ENCODE measurements at places on chromosomes 12 and 14. TPM values are rescaled to one million over a fixed set of nuclear protein-coding genes. Genes with fewer than 3 reads are reported as not detected.

DNA sequence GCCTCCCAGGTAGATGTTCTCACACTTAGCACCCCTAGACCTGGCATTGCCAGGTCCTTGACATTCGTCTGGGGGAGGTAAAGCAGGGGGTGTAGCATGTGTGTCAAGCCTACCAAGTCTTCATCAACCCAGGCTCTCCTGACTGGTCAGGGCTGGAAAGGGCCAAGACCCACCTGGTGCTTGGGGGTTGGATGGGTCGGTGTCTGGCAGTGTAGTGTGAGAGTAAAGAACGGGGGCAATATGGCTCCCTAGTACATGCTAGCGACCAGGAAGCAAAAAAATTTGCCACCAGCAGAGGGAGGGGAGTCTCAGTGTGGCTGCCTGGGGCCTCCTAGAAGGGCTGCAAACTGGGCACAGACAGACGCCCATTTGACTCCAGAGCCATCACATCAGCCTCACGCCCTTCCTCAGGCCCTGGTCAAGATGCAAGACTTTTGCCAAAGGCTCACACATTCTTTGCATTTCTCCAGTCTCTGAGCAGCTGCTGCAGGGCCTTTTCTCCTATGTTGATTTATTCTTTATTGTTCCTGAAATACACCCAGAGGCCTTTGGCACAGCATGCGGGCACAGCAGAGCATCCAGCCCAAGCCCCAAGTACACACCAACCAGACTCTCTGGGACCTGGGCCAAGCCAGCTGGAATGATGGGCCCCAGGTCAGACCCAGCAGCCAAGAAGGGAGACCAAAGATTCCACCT is 38.3 kb upstream of the PNMA1 start:
- ATAC-seq, result peak; percentile 45

GRCh38 chr12:100375038-100375735 is 18.3 kb downstream of the SLC17A8 start:
- peak; percentile 89 for ATAC-seq

The ZNF891 gene
- 1.2 TPM for total RNA-seq

DNA sequence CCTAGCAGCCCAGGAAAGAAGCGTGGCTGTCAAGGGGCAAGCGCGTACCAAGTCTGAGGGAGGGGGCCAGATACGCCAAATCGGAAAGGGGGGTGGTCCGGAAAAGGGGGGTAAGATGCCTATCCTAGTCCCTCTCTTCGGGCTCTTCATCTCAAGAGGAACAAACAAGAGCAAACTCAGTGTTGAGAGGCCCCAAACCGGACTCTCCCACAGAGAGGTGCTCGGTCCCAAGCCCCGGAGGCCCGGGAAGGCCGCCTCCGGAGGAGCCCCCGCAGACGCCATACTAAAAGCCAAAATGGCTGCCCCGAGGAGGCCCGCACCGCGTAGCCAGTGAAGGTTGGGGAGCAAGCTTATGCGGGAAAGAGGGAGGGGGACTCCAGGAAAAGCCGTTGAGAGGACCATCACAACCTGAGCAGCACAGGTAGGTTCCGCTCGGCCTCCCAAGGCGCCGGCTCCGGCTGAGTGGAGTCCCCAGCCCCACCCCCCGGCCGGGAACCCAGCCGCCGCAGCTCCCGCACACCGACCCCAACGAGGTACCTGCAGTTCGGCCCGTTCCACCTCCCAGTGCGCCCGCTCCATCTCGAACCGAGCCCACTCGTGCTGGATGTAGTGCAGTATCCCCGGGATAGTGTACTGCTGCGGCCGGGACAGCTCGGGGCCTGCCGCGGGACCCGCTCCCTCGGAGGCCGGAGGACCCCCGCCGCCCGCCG is at the start of gene AP4S1:
AP4S1 (plus strand) TSS at position 283 of the 710 bp plus-strand sequence. CDS start 40,548 bp downstream, outside the sequence.
- peak; percentile 6 for ATAC-seq

The SAMD15 gene
- 5.8 TPM for total RNA-seq

- ATAC-seq, result peak; percentile 27
Measured at GRCh38 chr12:131348646-131349045, 362.2 kb upstream of the SFSWAP start.

DNA sequence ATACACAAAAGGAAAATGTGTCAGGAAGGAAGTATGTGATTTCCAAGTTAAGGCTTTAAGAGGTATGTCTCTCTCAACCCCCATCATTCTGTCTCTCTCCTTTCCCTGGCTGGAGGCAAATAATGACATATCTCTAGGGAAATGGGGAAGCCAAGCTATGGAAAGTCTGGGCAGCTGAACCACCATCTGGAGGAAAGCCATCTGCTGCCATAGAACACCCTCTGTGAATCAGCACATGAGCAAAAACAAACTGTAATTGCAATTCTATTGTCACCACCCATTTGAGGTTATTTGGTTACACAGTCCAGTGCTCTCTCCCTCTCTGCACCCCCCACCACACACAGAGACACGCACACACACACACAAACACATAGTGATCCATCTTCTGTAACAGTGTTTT is 766.2 kb downstream of the FLRT2 start:
- ATAC-seq, result no peak

- no peak for ATAC-seq
Measured at GRCh38 chr12:95700316-95700785, 90.2 kb downstream of the NTN4 start.

- no peak for ATAC-seq
Measured at GRCh38 chr12:51883998-51884675, 3.8 kb upstream of the ANKRD33 start.

GRCh38 chr14:21866479-21866878 is 192.9 kb upstream of the OR4E1 start:
- no peak for ATAC-seq

- no peak for ATAC-seq
Measured at GRCh38 chr12:115511986-115512711, 765.3 kb downstream of the MED13L start.

DNA sequence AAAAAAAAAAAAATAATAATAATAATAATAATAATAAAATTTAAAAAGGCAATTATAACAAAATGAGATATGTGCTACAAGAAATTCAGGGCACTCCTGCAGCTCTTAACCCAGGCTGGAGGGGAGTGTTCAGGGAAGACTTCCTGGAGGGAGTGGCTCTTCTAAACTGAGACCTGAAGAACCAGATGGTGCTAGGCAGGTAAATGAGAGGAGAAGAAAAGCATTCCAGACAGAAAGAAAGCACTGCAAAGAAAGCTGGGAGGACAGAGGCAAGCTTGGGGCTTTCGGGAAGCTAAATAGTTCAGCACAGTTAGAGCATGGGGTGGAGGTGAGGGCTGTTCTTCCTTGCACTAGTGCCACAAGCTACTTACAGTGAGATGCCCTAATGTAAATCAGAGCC is 9.9 kb upstream of the SRSF9 start:
- ATAC-seq, result no peak

- ATAC-seq, result no peak
Measured at GRCh38 chr14:57323721-57324120, 55.0 kb downstream of the AP5M1 start.

DNA sequence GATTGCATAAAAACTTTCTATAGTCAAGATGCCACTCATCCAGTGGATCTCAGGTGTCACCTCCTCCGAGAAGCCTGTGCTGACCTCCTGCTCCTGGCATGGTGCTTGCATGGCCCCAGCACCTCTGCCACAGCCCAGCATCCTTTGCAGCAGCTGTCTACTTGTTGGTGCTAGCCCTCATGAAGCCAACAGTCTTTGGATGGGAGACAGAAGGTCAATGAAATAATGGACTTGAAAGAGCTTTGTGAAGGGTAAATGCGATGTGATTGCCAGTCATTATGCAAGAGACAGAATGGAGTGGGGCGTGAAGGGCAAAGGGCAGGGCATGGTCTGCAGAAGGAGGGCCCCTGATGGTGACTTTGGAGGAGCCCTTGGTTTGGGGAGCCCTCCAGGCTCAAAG is 63.0 kb upstream of the CLMN start:
- ATAC-seq, result no peak

DNA sequence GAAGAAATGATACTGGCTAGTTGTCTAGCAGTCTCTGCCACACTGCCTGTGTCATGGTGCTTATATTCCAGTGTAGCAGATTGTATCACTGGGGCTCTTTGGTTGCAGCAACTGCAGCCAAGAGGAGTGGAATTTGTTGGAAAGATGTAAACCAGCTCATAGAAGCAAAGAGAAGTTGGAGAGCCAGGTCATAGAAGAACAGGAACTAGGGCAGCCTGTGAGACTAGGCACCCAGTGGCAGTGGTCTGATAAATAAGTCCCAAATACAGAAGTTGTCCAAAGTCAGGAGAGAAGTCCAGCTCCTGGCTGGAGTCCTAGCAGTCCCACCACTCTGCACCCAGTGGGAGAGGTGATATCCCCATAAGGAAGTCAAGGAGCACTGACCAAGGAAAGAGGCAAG is 172.5 kb upstream of the ARID2 start:
- ATAC-seq, result no peak

DNA sequence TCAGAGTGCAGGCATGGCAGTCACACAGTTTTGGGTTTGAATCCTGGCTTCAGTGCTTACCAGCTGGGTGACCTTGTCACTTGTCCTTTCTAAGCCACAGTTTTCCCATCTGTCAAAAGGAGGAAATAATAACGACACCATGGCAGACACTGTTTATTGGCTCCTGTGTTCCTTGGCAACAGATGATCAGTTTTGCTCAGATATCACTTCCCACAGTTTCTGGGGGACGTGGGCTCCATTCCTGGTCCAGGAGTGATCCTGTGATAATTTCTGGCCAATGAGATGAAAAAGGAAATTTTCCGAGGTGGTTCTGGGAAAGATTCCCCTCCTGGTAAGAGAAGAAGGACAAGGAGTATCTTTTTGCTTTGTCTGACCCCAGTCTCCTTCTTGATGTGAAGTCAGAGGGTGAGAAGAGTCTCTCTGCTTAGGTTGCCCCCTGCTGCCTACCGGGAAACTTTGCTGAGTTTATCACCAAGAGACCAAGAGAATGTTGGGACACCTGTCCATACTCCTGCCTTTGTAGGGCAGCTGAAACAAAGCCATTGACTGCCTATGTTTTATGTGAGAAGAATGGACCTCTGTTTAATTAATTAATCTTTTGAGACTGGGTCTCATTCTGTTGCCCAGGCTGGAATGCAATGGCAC is 178.9 kb upstream of the NRXN3 start:
- no peak for ATAC-seq

The KRT73 gene
- total RNA-seq, result not detected

GRCh38 chr12:3988519-3989217 is 115.5 kb upstream of the PARP11 start:
- no peak for ATAC-seq

DNA sequence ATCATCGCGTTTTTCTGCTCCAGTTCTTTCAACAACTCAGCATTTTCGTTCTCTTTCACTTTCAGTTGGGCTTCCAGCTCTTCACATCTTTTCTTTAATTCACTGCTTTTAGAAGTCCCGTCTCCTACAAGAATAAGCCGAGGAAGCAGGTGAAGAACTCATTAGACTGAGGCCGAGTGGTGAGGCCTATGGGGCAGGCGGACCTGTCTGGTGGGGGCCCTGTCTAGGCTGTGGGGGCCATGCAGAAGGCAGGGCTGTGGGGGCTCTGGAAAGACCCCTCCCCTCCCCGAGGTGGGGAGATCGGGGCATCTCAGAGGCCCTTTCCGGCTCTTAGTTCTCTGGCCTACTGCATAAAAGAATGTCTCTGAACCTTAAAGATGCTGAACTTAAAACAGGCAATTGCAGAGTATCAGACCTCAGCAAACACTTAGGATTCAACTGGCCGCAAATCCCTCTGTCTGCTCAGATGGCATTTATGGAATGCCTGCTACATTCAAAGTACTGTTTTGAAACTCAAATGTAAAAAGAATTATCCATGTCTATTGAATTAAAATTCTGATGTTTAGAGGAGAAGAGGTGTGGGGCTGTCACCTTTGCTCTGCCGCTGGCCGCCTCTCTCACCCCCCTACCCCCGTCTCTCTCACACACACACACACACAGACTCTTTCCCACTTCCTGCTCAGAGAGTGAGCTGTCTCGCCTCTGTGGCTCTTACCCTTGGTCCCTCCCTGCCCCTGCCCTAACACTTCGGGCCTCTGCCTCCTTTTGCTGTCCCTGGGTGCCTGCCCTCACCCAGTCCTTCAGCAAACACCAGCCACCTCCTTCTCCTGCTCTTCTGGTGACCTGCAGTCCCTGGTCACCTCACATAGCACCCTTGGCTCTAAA is 34.7 kb downstream of the CCDC92 start:
- ATAC-seq, result no peak

All from motor neuron (in vitro differentiated cells).